Regular cardiac myocyte (primary cell): ENCODE measurements at places on chromosomes 5 and 9. TPM values are rescaled to one million over a fixed set of nuclear protein-coding genes. Genes with fewer than 3 reads are reported as not detected.

Gene SYNPO
- 7.3 and 8.2 TPM in 2 replicates for total RNA-seq

Gene SLIT3
- 3.1 and 16.9 TPM in 2 replicates for total RNA-seq

Gene UBTD2
- total RNA-seq = 22.0 and 22.6 TPM in 2 replicates

Gene LHX3
- total RNA-seq = under 0.01 TPM in 1 of 2 replicates, not detected in the other

Gene SH3TC2
- total RNA-seq = 3.9 and 4.4 TPM in 2 replicates

Gene ANKRD34B
- not detected in 2 replicates for total RNA-seq

Gene FOXD4L5
- total RNA-seq = under 0.01 and 0.19 TPM in 2 replicates

Gene ZNF622
- total RNA-seq = 64.3 and 67.1 TPM in 2 replicates

Gene OR4F3
- total RNA-seq = not detected in 2 replicates

Gene CARTPT
- not detected in 2 replicates for total RNA-seq

Gene AQP3
- 0.85 and 0.96 TPM in 2 replicates for total RNA-seq
